Fibroblast of skin of right biceps (primary cell): ENCODE measurements at places on chromosomes 13 and 19.

DNA sequence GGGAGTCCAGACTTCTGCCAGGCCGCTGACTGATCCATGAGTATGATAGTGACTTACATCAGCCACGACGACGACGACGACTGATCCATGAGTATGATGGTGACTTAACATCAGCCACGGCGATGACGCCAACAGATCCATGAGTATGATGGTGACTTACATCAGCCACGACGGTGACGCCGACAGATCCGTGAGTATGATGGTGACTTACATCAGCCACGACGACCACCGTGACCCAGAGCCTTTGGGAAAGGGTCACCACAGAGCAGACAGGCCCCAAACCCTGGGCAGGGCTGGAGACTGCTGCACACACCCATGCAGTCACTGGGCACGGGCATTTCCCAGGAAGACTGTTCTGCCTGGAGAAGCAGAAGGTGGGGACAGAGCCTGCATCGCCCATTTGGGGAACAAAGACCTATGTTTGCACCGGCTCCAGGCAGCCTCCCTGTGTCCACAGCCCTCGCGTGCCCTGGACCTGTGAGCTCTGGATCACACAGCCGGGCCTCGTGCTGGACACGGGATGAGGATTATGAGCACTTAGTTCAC is 130.9 kb upstream of the SPACA7 start:
- DNase-seq, result no peak

- DNase-seq, result peak; percentile 79
Measured at GRCh38 chr19:45079063-45079910, at the start of gene GEMIN7. GEMIN7 (plus strand) TSS chr19:45079260; CDS start chr19:45090115, 10,855 bp downstream.

DNA sequence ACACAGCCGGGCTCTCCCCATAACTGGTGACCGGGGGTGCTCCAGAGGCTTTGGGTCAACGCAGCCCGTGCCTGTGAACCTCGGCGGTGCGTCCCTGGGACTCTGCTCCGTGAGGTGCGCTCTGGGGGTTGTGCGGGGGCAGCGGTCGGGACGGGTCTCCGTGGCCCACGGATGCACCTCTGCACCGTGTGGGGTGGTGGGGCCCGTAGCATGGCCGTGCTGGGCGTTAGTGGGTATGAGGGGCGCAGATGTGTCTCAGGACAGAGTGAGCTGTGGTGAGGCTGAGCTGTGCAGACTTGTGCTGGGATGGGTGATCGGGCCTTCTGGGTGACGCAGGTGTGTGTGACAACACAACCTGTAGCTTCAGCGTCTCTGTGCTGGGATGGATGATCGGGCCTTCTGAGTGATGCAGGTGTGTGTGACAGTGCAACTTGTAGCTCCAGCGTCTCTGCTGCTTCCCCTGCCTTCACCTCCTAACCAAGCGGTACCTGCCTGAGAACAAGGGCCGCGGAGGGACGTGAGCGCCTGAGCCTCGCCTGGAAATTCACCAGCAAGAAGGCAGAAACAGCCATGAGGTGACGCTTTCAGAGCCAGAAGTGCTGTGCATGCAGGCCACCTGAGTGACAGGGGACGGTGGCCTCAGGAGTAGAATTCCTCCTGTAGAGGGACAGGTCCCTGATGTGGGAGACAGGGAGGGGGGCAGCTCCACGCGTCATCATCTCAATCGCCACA is 599 bp downstream of the ZNF331 start:
- DNase-seq, result no peak

DNA sequence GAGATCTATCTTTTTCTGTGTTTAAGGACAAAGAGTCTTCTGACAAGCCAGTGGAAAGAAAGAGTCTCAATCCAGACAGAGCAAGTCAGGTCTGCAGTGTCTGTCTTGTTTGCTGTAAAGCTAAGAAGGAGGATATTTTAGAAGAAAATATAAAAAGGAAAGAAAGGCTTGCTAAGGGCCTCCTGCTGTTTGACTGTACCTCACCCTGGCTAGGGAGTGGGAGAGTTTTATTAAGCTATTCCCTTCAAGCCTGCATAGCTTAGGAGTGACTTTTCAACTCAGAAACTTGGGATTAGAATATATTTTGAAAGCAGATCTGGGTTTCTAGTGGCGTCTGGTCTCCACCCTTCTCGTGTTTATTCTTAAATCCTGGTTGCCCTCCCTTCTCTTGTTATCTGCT is 460.0 kb downstream of the COG6 start:
- no peak for DNase-seq

DNA sequence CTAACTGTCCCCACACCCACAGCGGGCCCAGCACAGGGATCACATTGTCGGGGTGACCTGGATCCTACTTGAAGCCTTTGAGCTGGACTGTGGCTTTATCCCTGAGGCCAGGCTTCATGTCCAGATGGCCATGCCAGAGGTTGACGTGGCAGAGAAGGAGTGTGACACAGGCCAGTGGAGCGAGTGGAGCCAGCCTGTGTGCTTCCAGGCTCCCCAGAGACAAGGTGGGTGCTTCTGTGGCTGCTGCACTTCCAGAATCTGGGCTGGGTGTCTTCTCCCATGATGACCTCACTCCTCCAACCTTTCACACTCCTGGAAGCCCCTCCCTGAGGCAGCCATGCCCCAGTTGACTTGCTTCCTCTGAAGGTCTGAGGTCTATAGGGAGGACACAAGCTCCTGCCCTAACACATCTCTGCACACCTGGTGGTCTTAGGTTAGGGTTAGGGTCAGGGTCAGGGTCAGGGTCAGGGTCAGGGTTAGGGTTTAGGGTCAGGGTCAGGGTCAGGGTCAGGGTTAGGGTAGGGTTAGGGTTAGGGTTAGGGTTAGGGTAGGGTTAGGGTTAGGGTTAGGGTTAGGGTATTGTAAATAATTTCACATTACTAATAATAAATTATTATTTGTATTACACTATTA is 13.1 kb upstream of the MZF1 start:
- DNase-seq, result no peak

GRCh38 chr19:47511128-47511517 is 3.7 kb downstream of the NAPA start:
- no peak for DNase-seq

DNA sequence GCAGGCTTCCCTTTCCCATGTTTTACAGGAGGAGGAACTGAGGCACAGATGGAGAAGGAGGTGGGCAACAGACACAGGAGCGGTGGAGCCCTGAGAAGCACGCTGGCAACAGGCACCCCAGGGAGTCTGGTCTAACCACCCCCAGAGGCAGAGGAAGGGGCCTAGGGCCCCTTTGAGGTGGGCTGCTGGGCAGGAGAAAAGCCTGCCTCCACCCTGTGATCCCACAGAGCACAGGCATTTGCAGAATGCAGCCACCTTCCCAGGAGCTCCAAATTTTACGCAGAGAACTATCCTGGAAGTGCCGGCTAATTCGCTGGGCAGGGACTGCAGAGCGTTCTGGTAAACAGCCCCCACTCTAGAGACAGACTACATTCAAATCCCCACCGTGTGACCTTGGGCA is 30.4 kb downstream of the RAB20 start:
- DNase-seq, result no peak

DNA sequence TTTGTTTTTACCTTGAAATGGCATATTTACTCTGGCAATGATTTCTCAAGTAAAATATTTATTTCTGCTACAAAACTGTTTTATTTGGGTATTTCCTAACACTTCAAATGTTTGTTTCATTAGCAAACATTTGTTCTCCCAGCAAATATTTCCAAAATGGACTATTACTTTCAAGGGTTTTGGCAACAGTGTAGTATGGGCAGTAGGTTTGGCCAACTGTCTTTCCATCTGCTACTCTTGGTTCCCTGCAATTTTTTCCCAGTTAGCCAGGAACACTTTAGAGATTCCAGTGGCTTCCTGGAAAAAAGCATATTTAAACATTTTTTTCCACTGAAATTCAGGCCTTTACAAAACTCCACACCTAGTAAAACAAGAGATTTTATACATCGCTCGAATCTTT is 466.6 kb downstream of the SLITRK6 start:
- no peak for DNase-seq

DNA sequence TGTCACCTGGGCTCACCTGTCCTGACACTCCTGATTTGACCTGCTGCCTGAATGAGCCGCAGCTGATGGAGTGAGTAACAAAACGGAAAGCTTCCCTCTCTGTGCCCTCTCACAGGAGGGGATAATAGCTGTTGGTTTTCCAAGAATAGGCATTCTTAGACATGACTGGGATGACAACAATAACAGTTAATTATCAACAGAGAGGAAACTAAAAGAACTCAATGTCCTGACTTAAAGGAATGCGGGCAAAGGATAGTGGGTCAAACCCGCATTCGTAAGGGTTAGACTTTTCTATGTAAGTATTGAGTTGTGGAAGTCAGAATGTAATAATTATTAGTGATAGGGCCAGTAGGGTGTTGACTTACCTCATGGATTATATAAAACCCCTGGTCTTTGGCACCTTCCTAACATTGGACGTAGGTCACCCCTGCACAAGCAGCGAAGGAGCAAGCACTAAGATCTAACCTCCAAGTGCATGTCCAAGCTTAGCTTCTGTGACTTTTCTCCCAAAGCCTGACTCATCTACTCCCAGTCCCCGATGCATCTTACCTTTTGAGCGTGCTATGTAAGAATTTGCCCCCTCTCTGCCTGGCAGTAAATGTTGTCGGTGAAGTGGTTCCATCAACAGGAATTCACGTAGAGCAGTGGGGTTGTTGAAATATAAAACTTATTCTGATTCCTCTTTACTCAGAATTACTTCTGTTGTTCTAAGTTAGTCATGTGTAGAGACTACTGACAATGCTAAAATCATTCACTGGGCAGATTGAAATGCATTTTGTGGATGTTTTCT is 442.3 kb downstream of the FGF9 start:
- DNase-seq, result no peak

- no peak for DNase-seq
Measured at GRCh38 chr19:32350471-32350865, 5.1 kb downstream of the ZNF507 start.

- peak; percentile 56 for DNase-seq
Measured at GRCh38 chr19:4390567-4391305, 9.6 kb downstream of the SH3GL1 start.

DNA sequence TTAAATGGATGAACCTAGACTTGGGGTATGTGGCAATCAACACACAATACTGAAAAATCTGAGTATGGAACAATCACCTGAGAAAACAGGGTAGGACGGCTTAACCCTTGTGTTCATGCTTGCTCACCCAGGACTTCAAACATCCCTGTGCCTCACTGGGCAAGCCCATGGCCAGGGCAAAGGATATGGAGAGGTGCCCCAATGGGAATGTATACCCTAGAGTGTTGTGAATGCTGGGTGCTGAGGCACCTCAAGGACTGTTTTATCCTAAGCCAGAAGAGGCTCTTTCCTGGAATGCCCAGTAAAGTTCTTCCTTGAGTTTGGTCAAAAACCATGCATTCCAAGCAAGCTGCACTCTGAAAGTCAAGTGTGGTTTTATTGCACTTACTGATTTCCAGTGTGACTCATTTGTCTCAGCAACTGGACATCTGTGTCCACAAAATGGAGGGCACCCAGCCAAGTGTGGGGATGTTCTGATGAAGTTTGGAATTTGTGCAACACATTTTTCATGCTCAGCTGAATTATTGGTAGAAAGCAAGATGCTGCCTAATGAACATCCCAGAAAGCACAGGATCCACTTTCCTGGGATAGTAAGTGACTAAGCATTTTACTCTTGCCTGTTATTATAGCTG is 531.3 kb downstream of the RFC3 start:
- peak; percentile 99 for DNase-seq

- DNase-seq, result no peak
Measured at GRCh38 chr13:103557878-103558277, 491.7 kb upstream of the SLC10A2 start.

- no peak for DNase-seq
Measured at GRCh38 chr13:50388481-50388880, 373.2 kb downstream of the KCNRG start.

GRCh38 chr13:95128045-95128643 is 173.1 kb downstream of the ABCC4 start:
- no peak for DNase-seq

DNA sequence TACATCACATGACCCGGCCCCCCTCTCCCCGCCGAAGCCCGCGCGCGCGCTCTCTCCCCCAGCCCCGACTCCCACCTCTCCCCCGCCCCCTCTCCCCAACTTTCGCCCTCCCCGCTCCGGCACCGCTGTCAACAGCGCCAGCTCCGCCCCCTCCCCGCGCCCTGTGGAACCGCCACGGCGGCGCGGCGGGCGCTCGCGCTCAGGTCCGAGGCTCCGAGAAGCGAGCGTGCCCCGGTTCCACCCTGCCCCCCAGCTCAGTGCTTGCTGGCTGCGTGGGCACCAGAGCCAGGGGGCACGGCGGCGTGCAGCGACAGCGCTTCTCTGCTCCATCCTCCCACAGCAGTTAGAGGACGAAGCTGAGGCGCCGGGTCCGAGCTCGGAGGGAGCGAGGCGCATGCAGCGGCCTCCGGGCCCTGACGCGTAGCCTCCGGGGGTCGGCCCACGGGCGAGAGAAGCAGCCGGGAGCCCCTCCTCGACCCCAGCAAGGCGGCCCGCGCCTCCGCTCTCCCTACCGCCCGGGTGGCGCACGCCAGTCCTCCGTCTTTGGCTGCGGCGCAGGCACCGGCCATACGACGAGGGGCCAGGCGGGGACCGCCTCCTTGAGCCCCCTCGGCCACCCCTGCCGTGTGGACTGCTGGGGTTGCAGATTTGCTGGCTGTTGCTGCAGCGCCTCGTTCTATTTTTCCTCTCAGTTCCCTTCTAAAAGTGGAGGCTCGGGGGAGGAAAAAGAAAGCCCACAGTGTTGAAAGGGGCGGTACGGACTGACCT is 109.5 kb downstream of the KCNRG start:
- peak; percentile 60 for DNase-seq

DNA sequence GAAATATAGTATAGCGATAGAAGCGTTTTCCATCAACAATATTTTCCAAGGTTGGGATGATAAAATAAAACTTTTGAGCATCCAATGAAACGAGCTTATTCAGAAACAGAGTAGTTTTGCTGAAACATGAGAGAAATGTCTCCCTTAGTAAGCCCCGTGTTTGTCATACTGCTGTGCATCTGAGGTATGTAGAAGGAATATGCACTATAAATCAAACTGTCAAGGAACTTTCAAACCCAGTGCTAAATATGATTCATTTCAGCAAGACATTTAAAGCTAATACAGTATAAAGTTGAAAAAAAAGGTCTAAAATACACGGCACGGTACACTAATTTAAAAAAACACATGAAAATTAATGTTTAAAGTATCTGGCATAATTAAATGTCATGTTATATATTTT is 546.2 kb downstream of the SLITRK5 start:
- DNase-seq, result peak; percentile 1

DNA sequence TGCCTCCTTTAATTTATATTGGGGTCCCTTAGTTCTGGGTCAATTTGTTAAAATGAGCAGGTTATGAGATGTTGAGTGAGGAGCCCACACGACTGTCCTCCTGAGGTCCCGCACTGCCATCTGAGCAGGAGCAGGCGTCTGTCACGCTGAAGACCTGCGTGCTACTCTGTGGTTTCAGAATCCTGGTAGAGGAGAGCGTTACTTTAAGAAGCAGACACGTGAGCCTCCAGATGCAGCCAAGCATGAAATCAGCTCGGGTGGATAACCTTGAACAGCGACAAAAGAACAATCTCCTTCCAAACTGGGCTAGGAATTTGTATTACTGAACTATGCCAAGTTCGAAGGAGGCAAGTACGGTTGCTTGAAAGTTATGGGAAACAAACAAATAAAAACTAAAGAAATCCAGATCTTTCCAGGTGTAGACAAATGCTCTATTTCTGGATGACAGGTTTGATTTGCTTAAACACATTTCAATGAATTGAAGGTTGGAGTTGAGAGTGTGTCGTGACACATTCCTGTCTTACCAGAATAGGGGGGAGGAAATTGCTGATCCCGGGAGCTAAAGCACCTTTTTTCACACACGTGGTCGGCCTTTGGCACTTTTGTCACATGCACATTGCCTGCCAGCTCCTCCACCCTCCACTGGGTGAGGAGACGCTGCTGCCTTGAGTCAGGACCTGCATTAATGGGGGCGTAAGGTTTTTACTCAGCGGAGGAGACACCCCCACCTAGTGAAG is 945.5 kb upstream of the SLC10A2 start:
- peak; percentile 7 for DNase-seq
